ENCODE measurements at places on chromosomes 13 and 19.
A peak's percentile ranks its signal among the peaks of the same experiment; 100 is the strongest.

- H3K4me3 ChIP-seq, result peak overlapping the region; percentile 36
- H3K27me3 ChIP-seq, result no peaks in the 10 kb centered on the region
- DNase-seq, result no peak
- peaks cover 43% of the 10 kb centered on the region for H3K4me1 ChIP-seq
- peak overlapping the region; percentile 97 for H3K27ac ChIP-seq
These were observed 802 bp downstream of the DMPK start for GRCh38 chr19:45781214-45782161.

GRCh38 chr19:12205296-12205695 lies 42.4 kb downstream of the ZNF136 start:
- H3K4me3 ChIP-seq, result no peak overlapping the region
- H3K27me3 ChIP-seq, result no peaks in the 10 kb centered on the region
- no peak overlapping the region for H3K27ac ChIP-seq
- no peak for DNase-seq

DNA sequence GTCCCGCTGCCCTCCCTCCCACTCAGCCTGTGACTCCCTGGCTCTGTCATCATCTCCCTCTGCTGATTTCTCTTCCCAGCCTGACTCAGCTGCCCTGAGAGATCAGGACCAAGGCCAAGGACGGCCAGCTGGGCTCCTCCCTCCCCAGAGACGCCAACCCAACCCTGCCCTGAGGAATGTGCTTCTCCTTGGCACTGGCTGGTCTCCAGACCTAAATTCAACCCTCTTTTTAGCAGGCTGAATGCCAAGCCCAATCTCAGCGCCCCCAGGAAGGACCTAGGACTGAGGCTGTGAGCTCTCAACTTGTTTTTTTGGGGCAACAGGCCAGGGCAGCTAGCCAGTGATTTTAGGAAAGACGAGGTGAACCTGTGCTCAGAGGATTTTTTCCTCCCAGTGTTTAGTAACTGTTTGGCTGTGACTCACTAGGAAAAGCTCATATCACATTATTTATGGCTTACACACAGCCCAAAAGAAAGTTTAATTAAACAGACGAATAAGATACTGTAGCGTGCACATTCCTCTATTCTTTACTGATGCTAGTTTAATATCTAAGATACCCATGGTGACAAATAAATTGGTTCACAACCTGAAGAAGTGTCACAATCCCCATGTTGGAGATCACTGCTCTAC lies 7.4 kb upstream of the IGFL1 start:
- DNase-seq, result peak; percentile 68
- no peak overlapping the region for H3K4me3 ChIP-seq
- peaks cover 6% of the 10 kb centered on the region for H3K27me3 ChIP-seq
- no peaks in the 10 kb centered on the region for H3K4me1 ChIP-seq
- no peak overlapping the region for H3K27ac ChIP-seq
- H3K36me3 ChIP-seq, result no peaks in the 10 kb centered on the region

DNA sequence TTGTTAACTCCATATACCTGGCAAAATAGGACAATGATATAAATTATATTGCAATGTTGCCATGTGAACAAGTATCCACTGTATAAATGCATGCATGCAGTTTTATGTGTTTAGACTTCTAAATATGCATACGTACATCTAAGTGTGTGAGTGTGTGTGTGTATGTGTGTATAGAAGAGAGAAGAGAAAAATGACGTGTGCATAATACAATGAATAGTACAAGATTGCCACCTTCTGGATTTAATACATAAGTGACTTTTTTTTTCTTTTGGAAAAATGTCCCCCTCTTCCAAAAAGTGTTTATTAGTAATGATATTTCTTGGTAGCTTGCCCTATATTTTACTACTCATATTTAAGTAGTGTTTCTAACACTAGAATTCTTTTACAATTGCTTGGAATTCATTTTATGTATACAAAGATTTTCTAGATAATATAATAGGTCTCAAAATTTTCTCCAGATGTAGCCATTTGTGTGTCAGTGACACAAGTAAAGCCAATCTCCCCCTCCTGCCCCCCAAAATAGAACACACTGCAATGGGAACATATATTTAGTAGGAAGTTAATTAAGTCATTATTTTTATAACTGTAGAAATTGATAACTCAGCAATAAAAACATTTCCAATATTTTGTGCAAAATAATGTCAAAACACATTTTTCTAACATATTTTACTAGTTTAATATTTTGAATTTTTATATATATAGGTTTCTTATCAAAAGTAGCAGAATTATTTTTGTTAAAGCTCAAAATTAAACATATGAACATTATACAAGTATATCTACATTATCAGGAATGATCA lies 783.3 kb upstream of the ATXN8OS start:
- peaks cover 4% of the 10 kb centered on the region for H3K4me1 ChIP-seq
- H3K4me3 ChIP-seq, result no peak overlapping the region
- H3K27me3 ChIP-seq, result no peaks in the 10 kb centered on the region

DNA sequence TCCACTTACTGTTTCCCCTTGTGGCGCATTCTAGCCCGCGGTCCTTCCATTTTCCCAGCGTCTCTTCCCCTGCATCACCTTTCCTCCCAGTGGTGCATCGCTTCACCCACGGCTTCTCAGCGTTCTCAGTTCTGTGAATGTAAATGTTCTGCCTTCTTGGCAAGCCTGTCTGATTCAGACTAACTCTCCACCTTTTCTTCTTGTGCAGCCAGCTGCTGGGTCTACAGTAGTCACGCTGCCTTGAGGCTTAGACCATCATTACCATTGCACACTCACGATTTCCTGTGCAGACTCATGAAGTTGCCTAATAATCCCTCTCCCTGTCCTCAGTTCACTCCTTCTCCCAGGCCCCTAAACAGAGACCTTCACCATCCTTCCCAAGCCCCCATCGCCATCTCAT lies 75.0 kb downstream of the DHRS12 start:
- H3K27ac ChIP-seq, result no peak overlapping the region
- DNase-seq, result peak; percentile 91
- H3K36me3 ChIP-seq, result peaks cover 4% of the 10 kb centered on the region
- H3K27me3 ChIP-seq, result no peaks in the 10 kb centered on the region
- H3K4me3 ChIP-seq, result no peak overlapping the region

GRCh38 chr13:89803839-89804238 lies 1543.6 kb upstream of the MIR17HG start:
- H3K27ac ChIP-seq, result no peak overlapping the region
- DNase-seq, result no peak
- no peaks in the 10 kb centered on the region for H3K36me3 ChIP-seq
